T-helper 17 cell (primary cell): ENCODE measurements at places on chromosomes 7 and 10. TPM values are rescaled to one million over a fixed set of nuclear protein-coding genes. Genes with fewer than 3 reads are reported as not detected.
A peak's percentile ranks its signal among the peaks of the same experiment; 100 is the strongest.

The H2BK1 gene
- total RNA-seq: 4.1 TPM

The ARHGEF5 gene
- 12.4 TPM for total RNA-seq

The FKBP6 gene
- not detected for total RNA-seq

The HYAL4 gene
- not detected for total RNA-seq

GRCh38 chr10:86446440-86446839, 75.2 kb downstream of the WAPL start:
- peaks cover 6% of the 10 kb centered on the region for H3K36me3 ChIP-seq
- H3K27ac ChIP-seq: peak overlapping the region; percentile 67
- H3K27me3 ChIP-seq: no peaks in the 10 kb centered on the region
- DNase-seq: no peak
- peaks cover 19% of the 10 kb centered on the region for H3K4me1 ChIP-seq

GRCh38 chr7:71486856-71487628, 355.1 kb downstream of the GALNT17 start:
- no peaks in the 10 kb centered on the region for H3K4me1 ChIP-seq
- no peak overlapping the region for H3K4me3 ChIP-seq
- no peaks in the 10 kb centered on the region for H3K36me3 ChIP-seq
- H3K27me3 ChIP-seq: no peaks in the 10 kb centered on the region

DNA sequence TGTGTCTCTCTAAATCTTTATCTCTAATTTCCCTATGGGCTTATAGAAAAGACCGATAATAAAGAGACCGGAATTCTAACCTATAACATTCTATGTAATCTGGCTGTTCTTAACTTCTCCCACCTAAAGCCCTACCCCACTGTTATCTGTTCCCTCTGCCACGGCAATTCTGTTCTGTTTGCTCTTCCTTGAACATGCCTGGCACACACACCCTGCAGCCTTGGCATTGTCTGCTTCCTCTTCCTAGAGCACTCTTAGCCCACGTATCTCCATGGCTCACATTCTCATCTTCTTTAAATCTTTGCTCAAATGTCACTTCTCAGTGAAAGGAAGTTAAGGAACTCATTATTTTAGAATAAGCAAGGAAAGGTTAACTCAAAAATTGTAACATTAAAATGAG, 309.2 kb downstream of the GPR158 start:
- H3K27ac ChIP-seq: no peak overlapping the region
- H3K4me1 ChIP-seq: no peaks in the 10 kb centered on the region
- H3K27me3 ChIP-seq: no peaks in the 10 kb centered on the region
- no peak overlapping the region for H3K4me3 ChIP-seq
- DNase-seq: no peak
